ENCODE measurements at places on chromosomes 7 and 10.
A peak's percentile ranks its signal among the peaks of the same experiment; 100 is the strongest.

DNA sequence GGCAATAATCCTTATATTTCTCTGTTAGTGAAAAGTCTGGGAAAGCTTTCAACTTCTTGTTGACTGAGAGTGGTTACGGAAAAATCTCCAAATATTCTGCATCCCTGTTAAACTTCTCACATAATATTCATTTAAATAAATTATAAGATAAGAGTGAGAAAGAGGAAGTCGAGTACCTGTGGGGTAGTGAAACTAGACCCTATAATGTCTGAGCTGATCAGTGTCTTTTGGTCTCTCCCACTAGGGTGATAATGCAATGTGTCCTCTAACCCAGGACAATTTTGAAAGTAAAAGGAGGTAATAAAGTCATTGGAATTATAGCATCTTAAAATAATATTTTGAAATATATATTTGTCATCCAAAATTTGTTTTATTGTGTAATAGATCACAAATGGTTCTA is 2.1 kb upstream of the AGR3 start:
- DNase-seq = no peak

GRCh38 chr10:110651044-110651958 is 7.2 kb downstream of the RBM20 start:
- peak; percentile 26 for DNase-seq

DNA sequence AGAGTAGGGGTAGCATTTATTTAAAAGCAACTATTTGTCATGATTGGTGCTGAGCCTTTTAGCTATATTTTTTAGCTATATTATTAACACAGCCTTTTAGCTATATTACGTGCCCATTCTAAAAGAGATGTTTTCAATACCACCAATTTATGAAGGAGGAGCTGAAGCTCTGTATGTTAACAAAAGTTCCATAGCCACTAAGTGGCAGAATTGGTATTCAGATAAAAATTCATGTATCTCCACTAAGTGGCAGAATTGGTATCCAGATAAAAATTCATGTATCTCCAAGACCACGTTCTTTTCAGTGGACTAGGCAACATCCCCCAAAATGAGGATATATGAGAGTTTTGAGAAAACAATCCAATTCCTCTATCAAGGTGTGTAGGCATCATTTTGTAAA is 268.6 kb downstream of the HGF start:
- peak; percentile 77 for DNase-seq

GRCh38 chr7:120825576-120825975 is 32.4 kb downstream of the TSPAN12 start:
- DNase-seq = no peak

DNA sequence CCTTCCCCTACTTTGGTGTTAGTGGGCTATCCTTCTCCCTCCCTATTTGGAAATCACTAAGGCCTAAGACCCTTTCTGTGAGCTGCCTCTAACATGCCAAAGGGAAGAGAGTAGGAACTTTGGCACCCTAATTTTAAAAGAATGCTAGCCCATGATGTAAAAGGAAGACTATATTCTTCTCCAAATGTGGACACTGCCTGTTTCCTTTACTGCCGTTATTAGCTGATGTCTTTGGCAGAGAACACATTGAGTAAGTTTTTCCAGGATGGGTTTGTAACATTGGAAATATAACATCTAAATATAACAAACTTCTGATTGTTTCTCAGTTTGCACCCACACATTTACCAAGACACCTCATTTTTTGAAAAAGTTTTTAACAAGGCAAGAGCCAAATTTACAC is 56.9 kb upstream of the TNKS2 start:
- no peak for DNase-seq

GRCh38 chr10:71234970-71235685 is 22.8 kb downstream of the UNC5B start:
- DNase-seq = peak; percentile 63

GRCh38 chr7:78704504-78704903 is 749.0 kb downstream of the MAGI2 start:
- DNase-seq = no peak

GRCh38 chr10:80497187-80498077 is 40.3 kb upstream of the SH2D4B start:
- peak; percentile 90 for DNase-seq

DNA sequence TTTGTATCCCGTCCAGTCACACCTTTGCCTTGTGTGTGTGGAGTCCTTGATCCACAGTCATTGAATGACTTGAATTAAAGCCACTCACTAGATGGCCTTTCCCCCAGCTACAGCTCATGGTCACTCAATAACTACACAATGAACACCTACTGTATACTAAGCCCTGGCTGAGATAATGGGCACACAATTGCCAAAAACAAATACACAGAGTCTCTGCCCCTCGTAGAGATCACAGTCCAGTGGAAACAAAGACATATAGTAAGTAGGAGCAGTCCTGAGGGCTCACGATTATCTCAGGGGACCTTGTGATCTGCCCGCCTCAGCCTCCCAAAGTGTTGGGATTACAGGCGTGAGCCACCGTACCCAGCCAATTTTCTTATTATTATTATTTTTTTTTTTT is 22.1 kb upstream of the DDIT4 start:
- DNase-seq = no peak

DNA sequence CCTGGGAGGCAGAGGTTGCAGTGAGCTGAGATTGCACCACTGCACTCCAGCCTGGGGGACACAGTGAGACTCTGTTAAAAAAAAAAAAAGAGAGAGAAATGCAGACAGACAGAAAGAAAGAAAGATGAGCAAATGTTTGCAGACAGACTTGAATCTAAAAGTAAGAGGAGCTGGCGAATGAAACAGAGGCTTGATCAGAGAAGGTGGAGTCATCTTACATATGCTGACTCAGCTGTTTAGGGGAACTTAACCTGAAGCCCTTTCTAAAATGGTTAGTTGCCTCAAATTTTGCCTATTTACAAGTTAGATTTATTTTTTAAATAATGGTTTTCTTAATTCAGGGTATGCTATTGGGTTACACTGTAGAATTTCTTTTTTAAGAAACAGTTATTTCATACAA is 5.4 kb downstream of the FAM171A1 start:
- no peak for DNase-seq

DNA sequence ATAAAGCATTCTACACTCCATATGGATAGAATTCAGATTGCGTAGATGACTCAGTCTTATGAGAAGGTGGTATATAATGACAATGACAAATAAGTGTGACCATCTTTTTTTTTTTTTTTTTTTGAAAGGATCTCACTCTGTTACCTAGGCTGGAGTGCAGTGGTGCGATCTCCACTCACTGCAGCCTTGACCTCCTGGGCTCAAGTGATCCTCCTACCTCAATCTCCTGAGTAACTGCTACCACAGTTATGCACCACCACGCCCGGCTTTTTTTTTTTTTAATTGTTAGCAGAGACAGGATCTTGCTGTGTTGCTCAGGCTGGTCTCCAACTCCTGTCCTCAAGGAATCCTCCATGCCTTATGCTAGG is 43.2 kb upstream of the NRP1 start:
- DNase-seq = peak; percentile 88

- no peak for DNase-seq
Measured at GRCh38 chr10:10294881-10295529, 722.7 kb upstream of the CELF2 start.

DNA sequence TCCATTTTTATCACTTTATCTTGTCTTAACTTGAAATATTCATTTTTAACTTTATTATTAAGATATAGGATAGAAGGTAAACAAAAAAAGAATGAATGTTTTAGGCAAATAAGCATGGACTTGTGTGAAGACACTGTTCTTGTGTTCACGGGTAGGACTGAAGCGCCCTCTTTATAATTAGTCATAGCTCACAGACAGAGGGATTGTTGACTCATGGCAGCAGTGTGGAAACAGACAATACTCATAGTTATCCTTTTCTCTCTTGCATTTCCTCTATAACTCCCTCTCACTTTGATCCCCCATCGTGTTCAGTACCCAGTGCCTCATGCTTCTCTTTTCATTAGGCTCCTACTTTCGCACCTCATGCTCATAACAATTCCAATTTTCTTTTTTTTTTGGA is 731.8 kb downstream of the PHTF2 start:
- DNase-seq = peak; percentile 53

DNA sequence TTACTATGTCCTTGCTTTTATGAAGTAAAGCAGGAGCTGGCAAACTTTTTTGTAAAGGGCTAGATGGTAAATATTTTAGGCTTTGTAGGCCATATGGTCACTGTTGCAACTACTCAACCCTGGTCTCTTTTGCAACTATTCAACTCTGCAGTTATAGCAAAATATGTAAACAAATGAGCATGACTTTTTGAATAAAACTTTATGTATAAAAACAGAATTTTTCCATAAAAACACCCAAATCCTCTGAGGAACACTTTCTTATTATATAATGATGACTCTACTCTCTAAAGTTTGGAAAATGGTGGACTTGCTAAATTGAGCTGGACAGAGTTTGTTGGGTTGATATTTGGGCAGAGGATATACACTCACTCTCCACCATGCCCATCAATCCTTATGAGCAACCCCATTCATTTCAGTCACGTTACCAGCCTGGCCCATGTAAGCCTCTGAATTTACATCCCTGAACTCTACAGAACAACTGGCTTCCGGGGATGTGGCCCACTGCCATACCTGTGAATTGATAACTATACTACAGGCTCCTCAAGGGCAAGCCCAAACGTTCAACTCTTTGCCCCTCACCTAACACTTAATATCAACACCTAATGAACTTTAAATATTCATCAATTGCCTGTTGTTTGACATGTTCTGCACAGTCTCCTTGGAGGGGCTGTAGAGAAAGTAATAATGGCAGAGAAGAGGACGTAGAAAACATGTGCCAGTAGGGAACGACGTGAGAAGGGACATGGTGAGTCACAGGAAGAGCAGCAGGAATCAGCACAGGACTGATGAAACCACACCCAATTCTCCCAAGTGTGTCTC is 37.6 kb downstream of the SGMS1 start:
- DNase-seq = peak; percentile 79

GRCh38 chr7:111832174-111832573 is 269.9 kb upstream of the IMMP2L start:
- no peak for DNase-seq

- DNase-seq = no peak
Measured at GRCh38 chr7:149721084-149721601, 52.2 kb downstream of the ZNF467 start.

GRCh38 chr10:61852261-61852660 is 49.2 kb upstream of the ARID5B start:
- no peak for DNase-seq

DNA sequence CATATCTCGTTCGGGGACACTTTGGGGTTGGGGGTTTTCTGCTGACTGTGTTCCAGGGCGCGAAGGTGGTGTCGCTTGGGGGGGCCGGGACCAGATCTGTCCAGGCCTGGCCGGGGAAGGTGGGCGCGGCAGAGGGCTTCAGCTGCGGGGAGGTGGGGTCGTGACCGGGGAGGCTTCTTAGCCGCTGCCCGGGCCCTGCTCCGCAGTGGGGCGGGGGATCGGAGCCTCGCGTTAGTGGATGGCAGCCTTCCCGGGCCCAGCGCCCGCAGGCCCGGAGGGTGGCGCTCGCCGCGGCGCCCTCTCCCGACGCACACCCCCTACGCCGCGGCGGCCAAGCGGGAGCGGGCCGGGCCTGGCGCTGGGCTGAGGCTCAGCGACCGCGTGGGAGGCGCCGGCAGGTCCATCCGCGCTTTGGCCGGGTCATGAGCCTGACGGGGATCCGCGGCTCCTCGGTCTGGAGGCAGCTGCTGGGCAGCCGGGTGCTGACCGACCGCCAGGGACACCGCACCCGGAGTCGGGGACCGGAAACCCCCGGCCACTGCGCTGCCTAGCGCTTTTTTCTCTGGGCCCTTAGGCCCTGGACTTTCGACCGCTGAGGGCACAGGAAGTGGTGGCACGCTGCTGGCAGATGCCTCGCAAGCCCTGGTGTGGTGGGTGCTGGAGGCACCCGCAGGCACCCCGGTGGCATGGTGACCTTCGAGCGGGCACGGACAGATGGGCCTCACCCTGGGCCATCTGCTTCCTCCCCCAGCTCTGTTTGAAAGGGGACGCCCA is 1.2 kb downstream of the AGAP3 start:
- DNase-seq = peak; percentile 53

GRCh38 chr10:108966005-108966404 is 957.3 kb downstream of the XPNPEP1 start:
- no peak for DNase-seq

DNA sequence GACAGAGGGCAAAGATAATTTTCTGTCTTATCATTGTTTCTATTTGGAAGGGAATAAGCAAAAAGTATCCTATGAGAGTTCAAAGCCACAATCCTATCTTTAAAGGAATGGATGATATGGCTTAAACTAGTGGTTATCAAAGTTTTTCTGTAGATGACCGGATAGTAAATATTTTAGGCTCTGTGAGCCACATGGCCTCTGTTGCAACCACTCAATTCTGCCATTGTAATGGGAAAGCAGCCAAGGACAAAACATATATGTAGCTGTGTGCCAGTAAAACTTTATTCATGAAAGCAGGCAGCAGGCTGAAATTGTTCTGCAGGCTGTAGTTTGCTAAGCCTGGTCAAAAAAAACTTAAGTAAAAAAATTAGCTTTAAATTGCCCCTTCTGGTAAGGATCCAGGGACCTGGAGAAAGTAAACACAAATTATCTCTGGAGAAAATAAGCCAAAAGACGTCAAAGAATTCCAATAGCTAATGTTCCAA is 73.3 kb downstream of the THSD7A start:
- no peak for DNase-seq

DNA sequence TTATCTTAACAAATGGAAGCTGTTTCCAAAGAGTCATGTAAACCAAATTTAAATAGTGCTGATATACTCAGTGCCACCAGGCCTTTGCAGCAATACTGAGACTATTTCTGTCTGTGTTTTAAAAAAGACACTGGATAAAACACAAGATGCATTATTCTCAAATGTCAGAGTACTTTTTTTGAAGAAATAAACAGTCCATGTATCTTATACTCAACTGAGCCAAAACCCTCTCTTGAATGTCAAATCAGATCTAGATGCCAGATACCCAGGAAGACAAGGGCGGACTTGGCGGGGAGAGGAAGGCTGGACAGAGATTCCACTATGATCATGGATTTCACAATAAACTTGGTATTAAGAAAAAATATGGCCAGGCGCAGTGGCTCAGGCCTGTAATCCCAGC is 127.6 kb downstream of the COBL start:
- DNase-seq = no peak

GRCh38 chr7:142793156-142793555 is 22.4 kb downstream of the PRSS2 start:
- DNase-seq = no peak

- no peak for DNase-seq
Measured at GRCh38 chr10:113775686-113776294, 24.3 kb downstream of the PLEKHS1 start.

- no peak for DNase-seq
Measured at GRCh38 chr10:107657851-107658250, 493.3 kb upstream of the SORCS1 start.

DNA sequence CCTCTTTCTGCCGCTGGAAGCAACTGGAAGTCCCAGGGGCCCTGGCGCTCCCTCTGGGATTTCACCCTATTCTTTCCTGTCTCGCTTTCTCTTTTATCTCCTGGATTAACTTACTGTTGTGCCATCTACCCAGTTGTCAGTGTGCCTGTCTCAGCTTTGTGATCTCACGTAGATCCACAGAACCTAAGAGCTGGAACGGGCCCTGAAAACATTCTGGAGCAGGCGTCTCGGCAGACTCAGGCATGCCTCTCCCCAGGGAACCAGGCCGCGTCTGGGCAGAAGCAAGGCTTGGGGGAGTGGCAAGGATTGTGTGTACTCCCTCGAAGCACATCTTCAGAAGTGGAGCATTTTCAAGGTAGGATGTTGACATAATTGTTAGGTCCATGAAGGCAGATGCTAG is 87.2 kb downstream of the KCNMA1 start:
- no peak for DNase-seq

Data from fibroblast of mammary gland (primary cell).